CD4-positive, alpha-beta T cell (primary cell): ENCODE measurements at places on chromosomes 12 and 14. TPM values are rescaled to one million over a fixed set of nuclear protein-coding genes. Genes with fewer than 3 reads are reported as not detected.

GRCh38 chr12:93079271-93079670 lies 150.2 kb upstream of the EEA1 start:
- no peaks in the 10 kb centered on the region for H3K27me3 ChIP-seq
- H3K4me3 ChIP-seq = no peak overlapping the region
- no peaks in the 10 kb centered on the region for H3K4me1 ChIP-seq
- H3K36me3 ChIP-seq = no peaks in the 10 kb centered on the region
- DNase-seq = no peak

GRCh38 chr12:124861492-124861891 lies 2.2 kb downstream of the SCARB1 start:
- H3K4me3 ChIP-seq = no peak overlapping the region
- peaks cover 18% of the 10 kb centered on the region for H3K4me1 ChIP-seq
- no peak overlapping the region for H3K27ac ChIP-seq
- no peaks in the 10 kb centered on the region for H3K36me3 ChIP-seq
- no peak for DNase-seq
- no peaks in the 10 kb centered on the region for H3K27me3 ChIP-seq

GRCh38 chr12:9331218-9331626 lies 123.0 kb upstream of the PZP start:
- peak; percentile 80 for DNase-seq
- H3K4me3 ChIP-seq = no peak overlapping the region
- H3K36me3 ChIP-seq = no peaks in the 10 kb centered on the region
- no peaks in the 10 kb centered on the region for H3K27me3 ChIP-seq

DNA sequence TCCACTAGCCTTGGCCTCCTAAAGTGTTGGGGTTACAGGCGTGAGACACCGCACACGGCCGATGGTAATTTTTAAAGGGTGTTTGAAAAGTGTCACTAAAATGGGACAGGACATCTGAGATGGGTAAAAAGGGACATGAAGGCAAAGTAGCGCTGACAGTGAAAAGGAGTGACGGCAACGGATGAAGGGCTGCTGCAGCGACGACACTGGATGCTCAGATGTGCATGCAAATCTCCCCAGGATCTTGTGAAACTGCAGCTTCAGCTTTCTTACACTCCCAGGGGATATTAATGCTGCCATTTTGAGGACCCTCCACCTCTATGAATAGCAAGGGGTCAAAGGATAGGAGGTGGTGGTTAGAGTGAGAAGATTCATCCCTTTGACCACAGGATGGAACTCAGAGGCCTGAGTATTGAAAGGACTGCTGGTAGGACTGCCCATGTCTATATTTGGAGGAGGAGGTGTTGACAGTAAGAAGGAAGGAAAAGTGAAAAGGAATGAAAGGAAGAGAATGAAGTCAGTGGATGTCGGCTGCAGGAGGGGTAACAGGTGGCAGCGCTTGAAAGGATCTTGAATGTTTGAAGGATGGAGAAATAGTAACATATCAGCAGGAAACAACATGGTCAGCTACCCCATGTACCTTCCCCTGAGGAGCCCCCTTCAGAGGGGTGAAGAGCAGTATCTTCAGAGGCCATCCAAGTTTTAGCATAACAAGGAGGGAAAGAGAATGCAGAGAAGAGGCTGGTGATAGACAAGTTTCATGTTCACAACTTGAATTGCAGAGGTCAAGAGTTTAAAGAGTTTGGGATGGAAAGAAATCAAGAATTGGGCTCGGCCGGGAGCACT lies 37.1 kb downstream of the CLIP1 start:
- no peaks in the 10 kb centered on the region for H3K27me3 ChIP-seq
- H3K4me1 ChIP-seq = no peaks in the 10 kb centered on the region
- no peak overlapping the region for H3K4me3 ChIP-seq
- no peak overlapping the region for H3K27ac ChIP-seq
- no peak for DNase-seq

DNA sequence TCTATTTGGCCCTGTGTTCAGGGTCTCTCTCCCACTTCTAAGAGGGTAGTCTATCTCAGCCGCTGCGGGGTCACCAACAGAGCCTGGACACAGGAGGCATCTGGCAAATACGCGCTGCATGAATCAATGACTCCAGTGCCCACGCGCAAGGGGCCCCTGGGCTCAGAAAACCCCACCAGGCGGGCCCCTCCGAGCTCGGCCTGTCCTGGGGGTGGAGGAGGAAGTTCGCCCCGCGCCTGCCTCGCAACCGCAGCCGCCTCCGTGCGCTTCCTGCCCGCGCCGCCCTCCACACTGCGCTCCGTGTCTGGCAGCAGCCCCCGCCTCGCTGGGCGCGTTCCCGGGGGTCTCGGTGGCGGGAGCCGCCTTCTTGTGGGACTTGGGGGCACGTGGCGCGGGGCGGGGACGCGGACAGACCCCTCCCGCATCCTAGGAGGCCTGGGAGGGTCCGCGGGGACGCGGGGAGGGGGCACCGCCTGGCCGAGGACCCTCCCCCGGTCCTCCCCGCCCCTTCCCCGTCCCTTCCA lies 811 bp upstream of the FBRSL1 start:
- peaks cover 67% of the 10 kb centered on the region for H3K4me1 ChIP-seq
- H3K27ac ChIP-seq = peak overlapping the region; percentile 83
- peak overlapping the region; percentile 80 for H3K4me3 ChIP-seq
- peak; percentile 78 for DNase-seq
- no peaks in the 10 kb centered on the region for H3K27me3 ChIP-seq

- H3K27me3 ChIP-seq = peaks cover 11% of the 10 kb centered on the region
- peaks cover 2% of the 10 kb centered on the region for H3K36me3 ChIP-seq
- H3K4me3 ChIP-seq = no peak overlapping the region
- H3K27ac ChIP-seq = no peak overlapping the region
- peaks cover 37% of the 10 kb centered on the region for H3K4me1 ChIP-seq
Measured at GRCh38 chr14:103517721-103518421, 4.8 kb downstream of the CKB start.

- no peak overlapping the region for H3K4me3 ChIP-seq
- H3K4me1 ChIP-seq = no peaks in the 10 kb centered on the region
- no peak for DNase-seq
- no peak overlapping the region for H3K27ac ChIP-seq
Measured at GRCh38 chr12:38744041-38744440, 161.3 kb downstream of the CPNE8 start.

GRCh38 chr14:81710232-81710845 lies 176.7 kb upstream of the SEL1L start:
- H3K27ac ChIP-seq = no peak overlapping the region
- peak; percentile 11 for DNase-seq
- no peaks in the 10 kb centered on the region for H3K4me1 ChIP-seq
- H3K27me3 ChIP-seq = no peaks in the 10 kb centered on the region

- H3K4me1 ChIP-seq = no peaks in the 10 kb centered on the region
- no peaks in the 10 kb centered on the region for H3K36me3 ChIP-seq
- no peak overlapping the region for H3K27ac ChIP-seq
- DNase-seq = no peak
Measured at GRCh38 chr12:76866726-76867125, 12.1 kb downstream of the CSRP2 start.

DNA sequence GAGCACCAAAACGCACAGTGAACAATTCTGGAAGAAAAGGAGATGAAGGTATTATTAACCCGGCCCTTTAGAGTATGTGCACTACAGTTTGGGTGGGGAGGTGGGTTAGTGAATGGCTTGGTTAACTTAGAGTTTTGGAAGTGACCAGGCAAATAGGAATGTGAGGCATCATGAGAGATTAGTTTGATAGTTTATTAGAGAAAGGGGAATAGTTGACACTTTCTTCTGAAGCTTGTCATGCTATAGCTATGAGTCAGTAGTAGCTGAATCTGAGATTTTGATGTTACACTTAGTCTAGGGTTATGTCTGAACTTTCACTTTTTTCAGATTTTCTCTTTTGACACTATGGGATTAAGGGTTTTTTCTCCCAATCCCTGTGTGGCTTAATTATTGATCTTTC lies 567.2 kb downstream of the SNAPC1 start:
- no peaks in the 10 kb centered on the region for H3K4me1 ChIP-seq
- H3K4me3 ChIP-seq = no peak overlapping the region
- no peak overlapping the region for H3K27ac ChIP-seq
- no peaks in the 10 kb centered on the region for H3K27me3 ChIP-seq
- DNase-seq = no peak

DNA sequence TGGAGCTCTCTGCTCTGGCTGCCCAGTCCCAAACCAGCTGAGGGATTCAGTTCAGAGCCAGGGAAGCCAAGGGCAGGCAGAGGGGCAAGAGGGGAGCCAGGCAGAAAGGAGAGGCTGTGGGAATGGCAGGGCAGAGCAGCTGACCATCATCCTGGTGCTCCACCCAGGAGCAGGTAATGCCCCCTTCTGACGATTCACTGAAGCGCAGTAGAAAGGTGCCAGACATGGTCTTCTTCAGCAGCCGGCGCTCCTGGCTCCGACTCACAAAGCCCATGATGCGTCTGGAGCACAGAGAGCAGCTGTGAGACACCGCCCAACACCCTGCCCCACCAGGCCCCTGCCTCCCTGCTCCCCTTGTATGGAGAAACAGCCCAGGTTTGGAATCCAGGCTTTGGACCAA lies 8.0 kb downstream of the IL23A start:
- no peaks in the 10 kb centered on the region for H3K27me3 ChIP-seq
- no peak overlapping the region for H3K4me3 ChIP-seq
- H3K4me1 ChIP-seq = peaks cover under 1% of the 10 kb centered on the region
- peaks cover 78% of the 10 kb centered on the region for H3K36me3 ChIP-seq

- no peak overlapping the region for H3K4me3 ChIP-seq
- peaks cover 26% of the 10 kb centered on the region for H3K4me1 ChIP-seq
- H3K36me3 ChIP-seq = peaks cover 12% of the 10 kb centered on the region
- no peak for DNase-seq
- no peaks in the 10 kb centered on the region for H3K27me3 ChIP-seq
- H3K27ac ChIP-seq = no peak overlapping the region
Measured at GRCh38 chr12:124536641-124537040, 30.8 kb downstream of the NCOR2 start.

GRCh38 chr14:21096438-21096837 lies 2.0 kb downstream of the ZNF219 start:
- H3K27me3 ChIP-seq = no peaks in the 10 kb centered on the region
- H3K27ac ChIP-seq = no peak overlapping the region
- H3K36me3 ChIP-seq = no peaks in the 10 kb centered on the region
- no peak overlapping the region for H3K4me3 ChIP-seq
- peaks cover 29% of the 10 kb centered on the region for H3K4me1 ChIP-seq
- no peak for DNase-seq

GRCh38 chr12:87116780-87117179 lies 860.6 kb upstream of the MGAT4C start:
- H3K4me3 ChIP-seq = no peak overlapping the region
- no peaks in the 10 kb centered on the region for H3K27me3 ChIP-seq
- no peak for DNase-seq
- no peak overlapping the region for H3K27ac ChIP-seq
- no peaks in the 10 kb centered on the region for H3K4me1 ChIP-seq
- H3K36me3 ChIP-seq = no peaks in the 10 kb centered on the region

GRCh38 chr14:61525293-61526011 lies 169.9 kb upstream of the HIF1A start:
- peaks cover 71% of the 10 kb centered on the region for H3K36me3 ChIP-seq
- H3K4me1 ChIP-seq = peaks cover 48% of the 10 kb centered on the region
- H3K4me3 ChIP-seq = no peak overlapping the region

GRCh38 chr12:52692254-52692653 lies 11.1 kb downstream of the KRT77 start:
- H3K36me3 ChIP-seq = no peaks in the 10 kb centered on the region
- no peak for DNase-seq
- H3K27ac ChIP-seq = no peak overlapping the region
- peaks cover 32% of the 10 kb centered on the region for H3K4me1 ChIP-seq
- no peak overlapping the region for H3K4me3 ChIP-seq
- no peaks in the 10 kb centered on the region for H3K27me3 ChIP-seq

GRCh38 chr12:121805171-121806008 lies 1.6 kb downstream of the SETD1B start:
- peaks cover 47% of the 10 kb centered on the region for H3K4me1 ChIP-seq
- H3K36me3 ChIP-seq = peaks cover 39% of the 10 kb centered on the region
- H3K4me3 ChIP-seq = peak overlapping the region; percentile 83
- no peaks in the 10 kb centered on the region for H3K27me3 ChIP-seq

- H3K27me3 ChIP-seq = no peaks in the 10 kb centered on the region
- peaks cover 61% of the 10 kb centered on the region for H3K36me3 ChIP-seq
- no peak overlapping the region for H3K4me3 ChIP-seq
- H3K27ac ChIP-seq = no peak overlapping the region
Measured at GRCh38 chr14:58491593-58491992, 64.1 kb downstream of the KIAA0586 start.

DNA sequence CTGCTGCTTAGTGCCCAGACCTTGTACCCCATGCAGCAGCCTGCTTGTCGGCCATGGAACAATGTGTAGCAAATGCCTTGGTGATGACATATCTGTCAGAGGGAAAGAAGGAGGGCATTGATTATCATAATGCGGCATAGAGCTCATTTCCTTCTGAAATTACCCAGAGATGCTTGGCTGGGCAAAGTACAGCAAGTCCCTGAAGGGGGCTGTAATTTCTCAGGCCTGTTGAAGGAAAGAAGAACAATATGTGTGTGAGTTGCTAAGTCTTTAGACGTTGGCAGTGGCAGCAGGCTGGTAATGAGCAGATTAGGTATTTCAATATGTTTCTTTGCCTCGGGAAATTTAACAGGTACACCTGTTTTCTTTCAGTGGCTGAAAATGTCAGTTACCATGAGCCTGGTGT lies 128.6 kb downstream of the CRADD start:
- H3K4me3 ChIP-seq = no peak overlapping the region
- H3K27me3 ChIP-seq = no peaks in the 10 kb centered on the region

GRCh38 chr12:121331248-121331647 lies 21.0 kb downstream of the ANAPC5 start:
- H3K4me3 ChIP-seq = no peak overlapping the region
- no peaks in the 10 kb centered on the region for H3K27me3 ChIP-seq
- no peaks in the 10 kb centered on the region for H3K4me1 ChIP-seq
- no peak overlapping the region for H3K27ac ChIP-seq
- DNase-seq = no peak
- H3K36me3 ChIP-seq = peaks cover 88% of the 10 kb centered on the region

- no peak overlapping the region for H3K4me3 ChIP-seq
- H3K27me3 ChIP-seq = no peaks in the 10 kb centered on the region
- no peaks in the 10 kb centered on the region for H3K4me1 ChIP-seq
- DNase-seq = no peak
- peaks cover 76% of the 10 kb centered on the region for H3K36me3 ChIP-seq
Measured at GRCh38 chr12:51065530-51065929, 17.4 kb downstream of the LETMD1 start.

Gene PRR13
- total RNA-seq = 142 TPM

Gene DAZAP2
- 292 TPM for total RNA-seq

Gene SRRM4
- total RNA-seq = not detected

Gene LTBP2
- 0.45 TPM for total RNA-seq

Gene ZC3H14
- 36.5 TPM for total RNA-seq

Gene KLHDC1
- 11.8 TPM for total RNA-seq

Gene POLR3B
- 2.6 TPM for total RNA-seq

Gene VPS33A
- total RNA-seq = 12.0 TPM
